ENCODE measurements at places on chromosomes 6 and 20. TPM values are rescaled to one million over a fixed set of nuclear protein-coding genes. Genes with fewer than 3 reads are reported as not detected.

DNA sequence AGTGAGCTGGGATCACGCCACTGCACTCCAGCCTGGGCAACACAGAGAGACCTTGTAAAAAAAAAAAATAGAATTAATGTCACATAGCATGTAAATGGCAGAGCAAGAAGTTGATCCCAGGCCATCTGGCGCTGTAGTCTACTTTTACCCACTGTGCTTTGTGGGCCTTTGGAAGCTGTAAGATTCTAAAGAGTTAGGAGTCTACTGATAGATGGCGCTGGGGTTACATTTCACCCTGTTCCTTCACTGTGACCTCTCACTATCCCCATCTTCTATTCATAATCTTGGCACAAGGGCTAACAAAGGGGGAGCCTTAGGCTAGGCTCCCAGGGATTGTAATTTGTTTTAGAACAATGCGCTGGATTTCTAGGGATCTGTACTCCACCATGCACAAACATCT, 24.4 kb downstream of the SIRPD start:
- no peak for DNase-seq

- DNase-seq = no peak
Observed at GRCh38 chr6:135162678-135163439, 18.2 kb upstream of the MYB start.

- no peak for DNase-seq
Observed at GRCh38 chr6:119535332-119535731, 185.8 kb upstream of the MAN1A1 start.

GRCh38 chr6:123007885-123008284, 11.8 kb downstream of the CLVS2 start:
- no peak for DNase-seq

The EYA4 gene
- 2.3 TPM for total RNA-seq

The RTN4IP1 gene
- 7.1 TPM for total RNA-seq

The CEP57L1 gene
- 20.7 TPM for total RNA-seq
